Effector memory CD8-positive, alpha-beta T cell (primary cell): ENCODE measurements at places on chromosomes 11 and 22.

DNA sequence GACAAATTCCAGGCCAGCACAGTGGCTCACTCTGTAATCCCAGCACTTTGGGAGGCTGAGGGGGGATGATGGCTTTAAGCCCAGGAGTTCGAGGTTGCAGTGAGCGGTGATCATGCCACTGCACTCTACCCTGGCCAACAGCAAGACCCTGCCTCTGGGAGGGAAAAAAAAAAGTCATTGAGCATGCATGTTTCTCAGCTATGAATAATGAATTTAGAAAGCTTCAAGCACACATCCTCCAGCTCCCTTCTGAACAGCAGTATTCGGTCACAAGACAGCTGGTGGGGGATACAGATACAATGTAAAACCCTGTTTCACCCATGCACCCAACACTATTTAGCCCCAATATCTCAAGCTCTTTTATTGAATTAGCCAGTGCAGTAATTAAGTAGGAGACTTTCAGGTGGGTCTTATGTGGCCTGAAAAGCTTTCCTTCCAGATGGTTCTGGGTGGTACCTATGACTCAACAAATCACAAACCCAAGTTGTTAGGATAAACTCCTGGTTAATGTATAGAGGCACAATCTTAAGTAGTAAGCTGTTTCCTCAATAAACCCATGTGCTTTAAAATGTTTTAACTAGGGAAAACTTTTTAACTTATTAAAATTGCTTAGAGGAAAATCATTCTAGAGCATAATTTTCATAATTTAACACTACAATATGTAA lies 13.4 kb downstream of the PRDM10 start:
- no peak for DNase-seq

GRCh38 chr11:1153951-1154493 lies 3.7 kb upstream of the MUC5AC start:
- DNase-seq = no peak

DNA sequence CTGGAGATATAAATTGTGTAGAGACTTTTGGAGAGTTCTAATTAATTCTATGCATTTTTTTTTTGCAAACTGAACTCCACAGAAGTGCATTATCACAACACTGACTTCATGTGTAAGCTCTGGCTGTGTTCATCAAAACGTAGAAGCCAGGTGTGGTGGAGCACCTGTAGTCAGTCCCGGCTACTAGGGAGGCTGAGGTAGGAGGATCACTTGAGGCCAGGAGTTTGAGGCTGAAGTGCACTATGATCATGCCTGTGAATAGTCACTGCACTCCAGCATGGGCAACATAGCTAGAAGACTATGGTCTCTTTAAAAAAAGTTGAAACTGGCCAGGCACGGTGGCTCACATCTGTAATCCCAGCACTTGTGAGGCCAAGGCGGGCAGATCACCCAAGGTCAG lies 20.6 kb downstream of the TCF20 start:
- DNase-seq = no peak

DNA sequence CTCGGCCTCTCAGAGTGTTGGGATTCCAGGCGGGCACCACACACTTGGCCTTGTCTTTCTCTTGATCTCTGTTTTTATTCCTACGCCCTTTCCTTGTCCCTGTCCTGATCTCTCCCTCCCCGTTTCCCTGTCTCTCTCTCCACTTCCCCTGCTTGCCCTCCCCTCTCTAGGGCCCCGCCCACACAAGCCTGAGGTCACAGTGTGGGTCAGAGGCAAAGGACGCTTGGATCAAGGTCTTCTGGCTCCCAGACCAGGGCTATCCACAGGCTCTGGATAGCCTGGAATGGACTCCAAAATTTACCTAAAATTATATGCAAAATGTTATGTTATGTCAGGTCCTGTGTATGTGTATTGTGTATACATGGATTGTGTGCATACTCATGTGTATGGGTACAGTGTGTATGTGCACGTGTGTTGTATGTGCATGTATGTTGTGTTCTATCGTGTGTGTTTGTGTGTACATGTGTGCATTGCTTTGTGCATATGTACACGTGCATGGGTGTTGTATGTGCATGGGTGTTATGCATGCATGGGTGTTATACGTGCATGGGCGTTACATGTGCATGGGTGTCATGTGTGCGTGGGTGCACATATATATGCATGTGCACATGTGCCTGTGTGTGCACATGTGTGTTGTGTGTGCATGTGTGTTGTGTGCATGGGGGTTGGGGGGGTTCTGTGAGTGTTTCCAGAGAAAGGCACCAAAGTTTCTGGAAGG lies 38.3 kb downstream of the TP53I11 start:
- DNase-seq = no peak

GRCh38 chr22:31857247-31857646 lies 87.1 kb upstream of the YWHAH start:
- no peak for DNase-seq

GRCh38 chr11:65981972-65982823 lies 19.8 kb downstream of the EIF1AD start:
- DNase-seq = no peak

DNA sequence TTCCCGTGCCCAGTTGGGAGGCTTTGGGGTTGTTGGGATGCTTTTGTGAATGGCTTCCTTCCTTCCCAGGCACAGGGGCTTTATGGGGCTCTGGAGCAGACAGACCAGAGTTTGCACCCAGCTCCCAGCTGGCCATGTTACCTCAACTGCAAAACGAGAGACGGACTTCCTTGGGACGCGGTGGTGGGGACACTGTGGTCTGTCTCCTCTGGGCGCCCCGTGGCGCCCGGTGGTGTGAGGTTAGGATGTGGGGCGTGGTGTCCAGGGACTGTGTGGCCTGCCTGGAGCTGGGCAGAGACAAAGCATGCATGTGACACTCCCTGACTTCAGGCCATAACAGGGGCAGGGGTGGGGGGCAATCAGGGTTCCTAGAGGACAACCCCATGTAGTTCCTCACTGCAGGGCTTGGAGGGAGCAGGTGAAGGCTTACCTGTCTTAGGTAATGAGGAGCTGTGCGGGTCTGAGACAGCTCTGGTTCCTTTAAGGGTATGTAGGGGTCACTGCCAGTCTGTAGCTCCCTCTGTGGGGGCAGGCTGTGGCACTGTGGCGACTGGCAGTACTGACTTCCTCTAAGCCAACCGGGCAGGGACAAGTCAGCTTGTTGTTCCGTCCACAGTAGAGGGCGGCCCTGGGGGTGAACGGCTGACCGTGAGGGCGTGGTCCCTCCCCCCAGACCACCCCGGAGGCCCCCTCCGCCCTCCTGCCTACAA lies 14.4 kb downstream of the KCNQ1 start:
- DNase-seq = no peak
